D721Med (cell line): ENCODE measurements at places on chromosomes 13 and 19.

- no peak for DNase-seq
These were observed 544.6 kb downstream of the GPC6 start for GRCh38 chr13:93771227-93771626.

DNA sequence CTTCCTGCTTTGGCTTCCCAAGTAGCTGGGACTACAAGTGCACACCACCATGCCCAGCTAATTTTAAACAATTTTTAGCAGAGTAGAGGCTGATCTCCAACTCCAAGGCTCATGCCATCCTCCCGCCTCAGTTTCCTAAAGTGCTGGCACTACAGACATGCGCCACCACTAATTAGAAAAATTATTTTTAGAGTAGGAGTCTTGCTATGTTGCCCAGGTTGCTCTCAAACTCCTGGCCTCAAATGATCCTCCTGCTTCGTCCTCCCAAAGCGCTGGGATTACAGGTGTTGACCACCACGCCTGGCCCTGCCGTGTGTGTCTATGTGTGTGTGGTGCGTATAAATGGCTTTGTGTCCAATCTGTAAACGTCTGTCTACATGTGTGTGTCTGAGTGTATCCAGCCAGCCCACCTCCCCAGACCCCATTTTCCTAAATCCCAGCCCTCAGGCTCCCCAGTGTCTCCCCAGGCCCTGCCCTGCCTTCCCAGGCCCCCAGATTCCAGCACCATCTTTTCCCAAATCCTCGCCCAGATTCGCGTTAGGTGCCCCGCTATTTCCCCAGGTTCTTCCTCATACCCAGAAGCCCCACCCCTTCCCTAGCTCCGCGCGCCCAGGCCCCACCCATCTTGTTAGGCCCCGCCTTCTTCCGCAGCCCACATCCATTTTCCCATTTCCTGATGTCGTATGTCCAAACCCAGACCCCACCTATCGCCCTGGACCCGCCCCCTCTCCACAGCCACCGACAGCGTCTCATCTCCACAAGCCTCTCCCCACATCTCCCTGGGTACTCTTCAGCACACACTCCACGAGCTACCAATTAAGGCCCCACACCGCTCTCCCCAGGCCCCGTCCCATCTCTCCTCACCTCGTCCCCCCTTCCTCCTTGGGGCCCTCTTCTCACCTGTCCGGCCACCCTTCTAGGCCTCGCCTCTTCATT lies 24.9 kb downstream of the SLC8A2 start:
- DNase-seq = no peak

- DNase-seq = no peak
These were observed 154.3 kb upstream of the VSTM2B start for GRCh38 chr19:29371251-29372090.

DNA sequence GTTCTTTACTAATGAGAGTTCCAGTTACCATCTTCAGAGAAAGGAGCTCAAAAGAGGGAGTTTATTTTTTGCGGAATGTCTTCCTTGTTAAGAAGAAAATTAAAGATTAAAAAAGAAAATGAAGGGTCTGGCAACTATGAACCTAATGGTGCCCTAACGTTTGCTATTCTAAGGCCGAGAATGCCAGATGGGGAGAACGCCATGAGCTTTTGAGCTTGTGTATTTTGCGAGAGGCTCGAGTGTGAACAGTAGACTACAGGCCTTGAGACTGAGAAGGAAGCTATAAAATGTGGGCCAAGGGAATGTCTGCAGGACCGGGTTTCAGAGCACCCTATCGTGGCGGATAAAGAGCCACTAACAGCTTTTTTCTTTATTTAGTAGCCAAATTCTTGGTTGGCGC lies 6.7 kb downstream of the FGF14 start:
- DNase-seq = no peak

GRCh38 chr19:33902802-33903488 lies 106.3 kb downstream of the KCTD15 start:
- no peak for DNase-seq

- no peak for DNase-seq
These were observed 5.8 kb downstream of the HSPBP1 start for GRCh38 chr19:55273978-55274707.

- DNase-seq = no peak
These were observed 16.9 kb downstream of the ZSCAN5C start for GRCh38 chr19:56218961-56219360.
